ENCODE measurements at places on chromosomes 4 and X.

GRCh38 chr4:124121461-124121971, 591.0 kb downstream of the ANKRD50 start:
- DNase-seq = no peak

DNA sequence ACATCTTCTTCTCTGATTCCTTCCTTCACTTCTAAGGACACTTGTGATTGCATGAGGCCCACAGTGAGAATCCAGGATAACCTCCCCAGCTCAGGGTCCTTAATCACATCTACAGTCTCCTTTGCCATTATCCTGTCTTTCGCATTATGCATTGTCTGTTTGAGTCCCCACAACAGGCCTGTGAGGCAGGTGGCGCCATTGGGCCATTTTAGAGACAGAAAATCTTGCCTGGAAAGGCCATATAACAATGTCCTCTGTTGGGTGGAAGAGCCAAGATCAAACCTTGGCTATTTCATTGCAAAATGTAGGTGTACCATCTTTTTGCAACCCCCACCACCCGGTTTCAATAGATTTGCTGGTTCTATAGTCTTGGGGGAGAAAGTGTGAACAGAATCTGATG, 11.8 kb upstream of the DCUN1D4 start:
- DNase-seq = no peak

DNA sequence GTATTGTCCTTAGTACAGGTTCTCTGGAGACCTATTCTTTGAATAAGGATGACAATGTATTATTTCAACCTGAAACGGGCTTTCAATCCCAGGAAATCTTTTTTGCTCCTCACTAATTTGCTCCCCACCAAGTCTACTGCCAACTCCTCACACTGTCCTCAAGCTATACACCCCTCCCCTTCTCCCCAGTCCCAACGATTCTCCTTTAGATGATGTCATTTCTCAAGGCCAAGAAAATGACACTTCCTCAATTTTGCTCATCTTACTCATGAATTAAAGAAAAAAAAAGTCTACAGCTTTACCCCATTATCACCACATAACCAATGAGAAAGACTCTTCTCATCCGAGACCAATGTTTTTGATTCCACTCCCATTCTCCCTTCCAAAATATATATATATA, 20.6 kb downstream of the AP1S2 start:
- DNase-seq = no peak

DNA sequence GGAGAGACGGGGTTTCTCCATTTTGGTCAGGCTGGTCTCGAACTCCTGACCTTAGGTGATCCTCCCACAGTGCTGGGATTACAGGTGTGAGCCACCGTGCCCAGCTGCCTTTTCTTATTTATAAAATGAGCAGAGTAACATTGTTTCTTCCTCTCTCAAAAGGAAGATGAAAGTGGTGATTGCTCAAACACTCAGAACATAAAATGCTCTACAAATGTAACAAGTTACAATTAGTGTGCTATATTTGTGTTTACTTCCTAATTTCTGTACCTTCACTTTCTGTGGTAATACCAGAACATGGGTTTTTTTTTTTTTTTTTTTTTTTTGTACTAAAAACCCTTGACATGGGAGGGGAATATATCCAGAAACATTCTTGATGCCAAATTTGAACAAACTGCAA, 197.9 kb downstream of the MGST2 start:
- DNase-seq = no peak

- no peak for DNase-seq
These were observed 362.6 kb upstream of the MAGEB2 start for GRCh38 chrX:29852767-29853166.

DNA sequence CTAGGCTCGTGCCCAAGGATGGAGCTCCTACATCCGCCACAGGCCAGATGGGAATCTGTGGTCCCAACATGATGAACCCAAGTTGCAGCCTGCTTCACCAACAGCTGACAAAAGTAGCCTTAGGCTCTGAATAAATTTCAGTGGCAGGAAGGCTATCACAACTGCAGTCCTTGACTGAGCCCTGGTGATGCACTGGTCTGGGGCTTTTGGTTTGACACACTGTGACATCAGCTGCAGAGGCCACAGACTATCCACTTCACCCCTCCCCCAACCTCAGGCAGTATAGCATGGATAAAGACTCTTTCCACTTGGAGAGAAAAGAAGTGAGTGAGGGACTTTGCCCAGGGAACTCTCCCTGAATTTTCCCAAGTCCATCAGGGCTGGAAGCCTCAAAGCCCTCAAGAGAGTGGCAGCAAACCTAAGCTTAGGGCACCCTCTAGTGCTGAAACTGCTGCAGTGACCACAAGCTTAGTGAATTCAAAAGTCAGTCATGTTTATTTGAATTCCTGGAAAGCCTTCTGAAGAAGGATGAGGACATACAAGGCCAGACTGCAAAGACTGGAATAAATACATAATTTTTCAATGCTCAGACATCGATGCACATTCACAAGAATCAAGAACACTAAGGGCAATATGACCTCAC, 135.0 kb upstream of the TENT5D start:
- DNase-seq = no peak

DNA sequence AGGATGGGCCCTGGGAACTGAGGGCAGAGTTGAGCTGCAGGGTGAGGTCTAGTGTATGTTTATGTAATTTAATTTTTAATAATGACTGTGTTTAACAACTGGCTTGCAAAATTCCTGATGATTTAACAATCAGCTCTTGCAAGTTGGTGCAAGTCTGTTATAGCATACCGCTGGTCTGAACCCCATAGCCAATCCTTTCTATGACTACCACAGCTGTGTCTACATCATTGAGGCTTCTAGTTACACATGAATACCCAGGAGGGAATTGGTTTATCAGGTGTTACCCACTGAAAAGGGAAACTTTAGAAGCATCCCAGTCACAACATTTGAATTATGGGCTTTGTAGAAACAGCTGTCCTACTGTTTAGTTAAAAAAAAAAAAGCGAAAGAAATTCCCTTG, 38.3 kb downstream of the SUPT20HL1 start:
- DNase-seq = no peak

DNA sequence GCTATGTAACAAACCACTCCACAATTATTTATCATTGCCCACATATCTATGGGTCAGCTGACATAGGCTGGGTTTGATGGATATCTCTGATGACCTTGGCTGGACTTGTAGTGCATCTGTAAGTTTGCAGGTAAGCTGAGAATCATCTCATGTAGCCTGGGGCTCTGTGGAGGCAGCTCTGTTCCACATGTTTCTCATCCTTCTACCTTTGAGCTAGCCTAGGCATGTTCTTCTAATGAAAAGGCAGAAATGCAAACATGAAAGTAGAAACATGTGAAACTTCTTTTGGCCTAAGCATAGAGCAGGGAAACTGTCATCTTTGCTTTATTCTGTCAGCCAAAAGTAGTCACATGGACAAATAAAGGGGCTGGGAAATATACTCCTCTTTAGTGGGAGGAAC, 18.2 kb downstream of the MRPL1 start:
- DNase-seq = no peak

DNA sequence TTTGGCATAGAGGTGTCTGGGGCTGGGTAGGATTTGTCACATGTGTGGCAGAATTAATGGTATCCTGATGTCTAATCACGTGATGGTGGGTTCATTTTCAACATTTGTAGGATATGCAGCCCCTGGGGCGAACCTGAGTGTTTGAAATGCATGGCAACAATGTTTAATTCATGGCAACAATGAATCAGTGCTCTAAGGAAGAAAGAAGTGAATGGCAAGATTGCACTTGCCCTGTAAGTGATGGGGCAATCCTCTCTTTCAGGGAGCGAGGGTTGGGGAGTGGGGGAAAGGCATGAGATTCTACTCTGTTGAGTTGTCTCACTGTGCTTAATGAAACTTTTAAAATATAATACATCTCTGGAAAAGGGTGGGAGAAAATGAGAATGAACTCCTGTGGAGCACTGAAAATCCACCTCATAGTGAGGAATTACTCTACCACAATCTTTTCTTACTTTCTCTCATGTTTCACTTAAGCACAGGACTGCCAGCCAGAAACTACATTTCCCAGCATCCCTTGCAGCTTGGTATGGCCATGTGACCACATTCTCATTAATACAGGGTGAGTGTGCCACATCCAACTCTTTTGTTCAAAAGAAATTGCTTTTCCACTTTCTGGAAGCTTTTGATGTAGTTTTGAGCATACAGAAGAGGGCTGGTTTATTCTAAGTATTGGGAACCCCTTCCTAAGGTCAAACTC, 64.0 kb upstream of the PGM2 start:
- DNase-seq = no peak

DNA sequence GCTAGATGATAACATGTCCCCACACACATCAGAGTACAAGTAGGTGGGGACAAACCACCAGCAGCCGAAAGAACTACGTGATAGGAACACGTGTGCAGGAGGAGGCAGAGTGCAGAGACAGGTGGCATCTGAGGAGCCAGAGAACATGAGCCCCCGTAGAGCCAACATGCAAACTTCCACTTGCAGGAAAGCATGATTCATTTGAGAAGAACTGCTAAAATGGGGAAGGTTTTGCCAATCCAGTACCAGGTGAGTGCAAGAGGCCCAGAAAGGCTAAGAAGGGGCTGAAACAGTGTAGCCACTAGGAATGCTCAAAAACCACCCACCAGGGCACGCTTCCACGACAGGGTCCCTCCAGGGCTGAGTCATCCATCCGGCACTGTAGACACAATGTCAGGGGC, 149.8 kb upstream of the TENM3 start:
- DNase-seq = no peak

DNA sequence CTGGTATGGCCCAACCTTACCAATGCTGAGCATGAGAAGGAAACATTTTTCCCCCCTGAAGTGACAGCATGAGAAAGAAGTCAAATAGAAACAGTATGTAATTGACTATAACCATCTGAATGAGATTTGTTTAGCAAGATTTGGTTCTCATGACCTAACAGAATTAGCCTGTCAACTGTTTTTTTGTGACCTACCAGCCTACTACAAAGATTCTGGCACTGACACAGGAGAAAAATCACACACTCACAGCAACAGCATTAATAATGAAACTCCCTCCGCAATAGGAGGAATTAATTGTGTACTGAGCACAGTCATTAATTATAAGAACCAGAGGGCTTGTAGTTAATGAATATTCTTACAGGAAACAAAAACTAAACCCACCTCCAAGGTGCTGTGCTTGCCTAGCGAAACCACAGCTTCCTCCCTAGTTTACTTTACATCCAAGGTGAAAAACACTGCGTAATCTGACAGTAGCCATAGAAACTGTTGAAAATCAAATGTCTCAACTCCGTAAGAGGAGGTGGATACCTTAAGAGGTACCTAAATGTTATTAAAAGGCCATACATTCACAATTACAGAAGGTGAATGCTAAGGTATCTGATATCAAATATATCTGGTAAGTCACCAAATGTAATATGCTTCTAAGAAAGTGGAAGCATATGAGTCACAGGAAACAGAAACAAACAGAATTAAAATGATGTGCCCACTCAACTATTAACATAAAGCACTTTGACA, 34.9 kb downstream of the MMRN1 start:
- DNase-seq = no peak

GRCh38 chrX:117854806-117855205, 261.8 kb downstream of the KLHL13 start:
- DNase-seq = no peak

GRCh38 chrX:41377624-41378023, 43.7 kb downstream of the DDX3X start:
- DNase-seq = no peak

GRCh38 chr4:140296335-140297220, 76.9 kb upstream of the SCOC start:
- peak; percentile 30 for DNase-seq

GRCh38 chrX:154002215-154002719, 17.4 kb downstream of the IRAK1 start:
- no peak for DNase-seq

DNA sequence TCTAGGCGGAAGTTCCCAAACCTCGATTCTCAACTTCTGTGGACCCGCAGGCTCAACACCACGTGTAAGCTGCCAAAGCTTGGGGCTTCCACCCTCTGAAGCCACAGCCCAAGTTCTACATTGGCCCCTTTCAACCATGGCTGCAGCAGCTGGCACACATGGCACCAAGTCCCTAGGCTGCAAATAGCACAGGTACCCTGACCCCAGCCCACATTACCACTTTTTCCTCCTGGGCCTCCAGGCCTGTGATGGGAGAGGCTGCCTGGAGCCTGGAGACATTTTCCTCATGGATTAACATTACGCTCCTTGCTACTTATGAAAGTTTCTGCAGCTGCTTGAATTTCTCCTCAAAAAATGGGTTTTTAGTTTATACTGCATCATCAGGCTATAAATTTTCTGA, 479.5 kb downstream of the PCDH7 start:
- no peak for DNase-seq

DNA sequence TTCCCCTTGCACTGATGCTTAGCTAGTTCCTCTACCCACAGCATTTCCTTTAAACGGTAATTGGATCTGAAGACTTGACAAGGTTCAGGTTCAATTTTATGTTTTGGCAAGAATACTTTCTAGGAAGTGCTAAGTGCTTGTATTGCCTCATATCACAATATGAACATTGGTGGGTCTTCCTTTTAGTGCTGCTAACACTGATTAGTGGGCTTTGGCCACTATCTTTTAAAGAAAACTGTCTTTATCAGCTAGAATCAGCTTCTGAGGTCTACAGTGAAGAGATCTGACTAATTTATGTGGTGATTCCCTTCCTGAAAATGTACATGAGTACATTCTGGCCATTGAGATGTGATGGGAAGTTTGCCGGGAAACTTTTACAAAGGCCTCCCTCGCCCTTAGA, 316.7 kb upstream of the KLF3 start:
- no peak for DNase-seq

GRCh38 chr4:70133473-70133872, 20.6 kb upstream of the PRR27 start:
- DNase-seq = no peak

- DNase-seq = no peak
These were observed 17.2 kb downstream of the GPR174 start for GRCh38 chrX:79161655-79162054.

DNA sequence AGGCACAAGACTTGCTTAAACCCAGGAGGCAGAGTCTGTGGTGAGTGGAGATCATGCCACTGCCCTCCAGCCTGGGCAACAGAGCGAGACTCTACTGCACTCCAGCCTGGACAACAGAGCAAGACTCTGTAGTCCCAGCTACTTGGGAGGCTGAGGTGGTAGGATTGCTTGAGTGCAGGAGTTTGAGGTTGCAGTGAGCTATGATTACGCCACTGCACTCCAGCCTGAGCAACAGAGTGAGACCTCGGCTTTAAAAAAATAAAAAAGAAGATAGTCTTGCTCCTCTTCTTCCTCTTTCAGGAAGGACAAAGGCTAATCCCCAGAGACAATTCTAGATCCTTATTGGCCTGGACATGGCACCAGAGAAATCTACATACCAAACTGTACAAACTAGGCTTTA, 5.7 kb upstream of the PPEF2 start:
- DNase-seq = no peak

DNA sequence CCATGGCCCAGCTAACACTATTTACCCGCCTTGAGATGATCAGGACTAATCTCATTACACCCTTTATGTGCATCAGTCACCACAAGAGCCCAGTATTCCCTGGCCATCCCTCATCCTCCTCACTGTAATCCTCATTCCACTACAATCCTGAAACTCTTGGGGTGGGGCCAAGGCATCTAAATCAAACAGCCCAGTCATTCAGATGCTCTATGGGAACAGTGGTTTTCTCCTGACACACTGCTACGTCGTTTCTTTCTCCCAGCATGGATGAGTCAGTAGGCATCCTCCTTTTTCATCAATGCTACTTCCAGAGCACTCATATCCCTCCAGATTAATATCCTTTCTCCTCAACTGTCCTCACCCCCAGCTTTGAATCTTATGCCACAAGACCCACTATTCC, 5.6 kb downstream of the SDAD1 start:
- no peak for DNase-seq

GRCh38 chr4:147723326-147723725, 8.6 kb upstream of the ARHGAP10 start:
- DNase-seq = no peak

- no peak for DNase-seq
These were observed 418.2 kb downstream of the STIM2 start for GRCh38 chr4:27278615-27279375.
